ENCODE measurements at places on chromosomes 13 and 19.

DNA sequence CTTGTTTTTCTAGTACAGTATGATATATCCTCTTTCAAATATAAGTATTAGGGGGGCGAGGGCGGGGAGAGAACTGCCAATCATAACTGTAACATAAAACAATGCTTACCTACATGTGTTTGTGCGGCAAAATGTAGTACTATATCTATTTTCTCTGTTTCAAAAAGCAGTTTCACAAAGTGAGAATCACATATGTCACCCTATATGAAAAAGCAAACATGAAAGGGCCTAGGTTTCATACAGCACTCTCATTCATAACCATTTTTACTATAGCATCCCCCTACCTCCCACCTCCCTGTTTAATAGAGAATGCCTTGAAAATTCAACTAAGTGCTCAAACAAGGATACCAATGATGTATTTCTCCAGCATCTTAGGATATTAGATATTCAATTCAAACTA, 5.2 kb downstream of the TGDS start:
- no peak for DNase-seq

DNA sequence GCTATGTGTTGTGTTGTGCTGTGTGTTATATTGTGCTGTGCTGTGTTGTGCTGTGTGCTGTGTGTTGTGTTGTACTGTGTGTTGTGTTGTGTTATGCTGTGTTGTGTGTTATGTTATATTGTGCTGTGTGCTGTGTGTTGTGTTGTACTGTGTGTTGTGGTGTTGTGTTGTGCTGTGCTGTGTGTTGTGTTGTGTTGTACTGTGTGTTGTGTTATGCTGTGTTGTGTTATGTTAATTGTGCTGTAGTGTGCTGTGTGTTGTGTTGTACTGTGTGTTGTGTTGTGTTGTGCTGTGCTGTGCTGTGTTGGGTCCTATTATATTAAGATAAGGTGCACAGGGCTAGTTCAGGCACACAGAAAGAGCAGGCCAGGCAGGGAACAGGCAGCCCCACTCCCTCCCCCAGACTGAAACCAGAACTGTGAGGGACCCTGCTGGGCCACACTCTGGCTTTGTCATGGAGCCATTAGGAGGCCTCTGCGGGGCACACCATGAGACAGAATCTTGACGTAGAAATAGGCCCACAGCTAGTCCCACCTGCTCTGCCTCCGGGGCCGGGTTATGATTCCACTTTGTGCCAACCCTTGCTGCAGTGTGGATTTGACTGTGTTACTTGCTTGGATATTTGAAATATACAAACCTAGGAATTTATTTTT, 12.1 kb downstream of the SOX1 start:
- DNase-seq = no peak

DNA sequence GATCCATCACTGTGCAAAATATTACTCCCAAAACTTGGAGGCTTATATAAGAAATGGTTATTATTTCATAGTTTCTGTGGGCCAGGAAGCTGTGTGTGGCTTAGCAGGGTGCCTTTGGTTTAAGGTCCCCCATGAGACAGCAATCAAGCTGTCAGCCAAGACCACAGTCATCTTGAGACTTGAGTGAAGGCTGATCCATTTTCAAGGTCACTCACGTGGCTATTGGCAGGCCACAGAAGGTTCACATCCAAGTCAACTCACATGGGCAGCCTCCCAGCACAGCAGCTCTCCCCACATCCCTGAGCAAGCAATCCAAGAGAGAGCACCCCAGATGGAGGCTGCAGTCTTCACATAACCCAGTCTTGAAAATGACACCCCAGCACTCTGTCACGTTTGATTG, 537.4 kb downstream of the MYO16 start:
- DNase-seq = no peak

DNA sequence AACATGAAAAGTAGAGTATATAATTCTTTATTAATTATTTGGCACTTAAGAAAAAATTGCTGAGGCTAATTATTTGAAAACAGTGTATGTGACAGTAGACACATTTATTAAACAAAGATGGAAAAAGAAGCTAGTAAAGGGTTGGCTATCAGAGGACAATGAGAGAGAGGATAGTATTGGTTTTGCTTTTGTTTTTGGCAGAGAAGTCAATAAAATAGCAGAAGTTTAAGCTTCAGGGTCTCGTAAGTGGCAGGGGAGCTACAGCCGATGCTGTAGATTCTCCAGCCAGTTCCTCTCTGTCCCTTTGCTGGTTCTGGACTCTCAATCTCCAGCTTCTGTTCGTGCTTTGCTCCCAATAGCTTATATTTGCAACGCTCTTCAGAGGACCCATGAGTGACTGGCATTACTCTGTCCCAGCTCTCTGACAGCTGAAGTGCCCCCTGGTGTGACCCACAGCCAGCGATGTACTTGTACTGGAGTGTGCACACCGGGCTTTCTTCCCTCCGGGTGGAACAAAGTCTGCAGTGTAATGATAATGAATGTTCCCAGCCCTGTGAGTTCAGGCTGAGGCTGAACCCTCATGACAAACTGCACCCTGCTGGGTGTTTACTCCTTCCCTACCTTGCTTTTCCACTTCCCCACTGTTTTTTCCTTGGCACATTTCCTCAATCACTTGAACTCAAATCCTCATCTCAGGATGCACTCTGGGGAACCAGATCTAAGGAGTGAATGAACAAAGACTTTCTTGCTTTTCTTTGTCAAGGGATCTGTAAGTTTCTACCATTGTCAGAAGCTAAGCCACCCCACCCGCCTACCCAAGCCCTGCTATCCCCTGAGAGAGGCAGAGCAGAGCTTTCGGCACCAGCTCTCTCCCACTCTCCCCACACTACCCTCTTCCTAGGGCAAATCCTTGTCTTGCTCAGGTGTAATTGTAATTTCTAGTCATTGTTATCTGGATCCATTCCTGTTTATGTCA, 254.8 kb downstream of the LHFPL6 start:
- peak; percentile 29 for DNase-seq

DNA sequence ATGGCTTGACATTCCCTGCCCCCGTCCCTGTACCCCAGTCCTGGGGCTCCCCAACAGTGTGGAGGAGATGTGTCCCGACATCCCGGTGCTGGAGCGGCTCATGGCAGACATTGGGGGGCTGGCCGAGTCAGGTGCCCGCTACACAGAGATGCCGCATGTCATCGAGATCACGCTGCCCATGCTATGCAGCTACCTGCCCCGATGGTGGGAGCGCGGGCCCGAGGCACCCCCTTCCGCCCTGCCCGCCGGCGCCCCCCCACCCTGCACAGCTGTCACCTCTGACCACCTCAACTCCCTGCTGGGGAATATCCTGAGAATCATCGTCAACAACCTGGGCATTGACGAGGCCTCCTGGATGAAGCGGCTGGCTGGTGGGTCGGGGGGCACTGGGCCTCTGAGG, 83.8 kb downstream of the RYR1 start:
- no peak for DNase-seq

GRCh38 chr13:75675421-75675820, 39.3 kb downstream of the LMO7 start:
- no peak for DNase-seq

Data from astrocyte of the cerebellum (primary cell).